Stimulated activated CD8-positive, alpha-beta memory T cell treated with anti-CD3 and anti-CD28 coated beads, Interleukin-4, amount 100 ng/mL, for 1 hour (primary cell): ENCODE measurements at places on chromosomes 12 and 14.

- no peak for DNase-seq
Observed at GRCh38 chr12:106310687-106311086, 8.2 kb downstream of the TCP11L2 start.

DNA sequence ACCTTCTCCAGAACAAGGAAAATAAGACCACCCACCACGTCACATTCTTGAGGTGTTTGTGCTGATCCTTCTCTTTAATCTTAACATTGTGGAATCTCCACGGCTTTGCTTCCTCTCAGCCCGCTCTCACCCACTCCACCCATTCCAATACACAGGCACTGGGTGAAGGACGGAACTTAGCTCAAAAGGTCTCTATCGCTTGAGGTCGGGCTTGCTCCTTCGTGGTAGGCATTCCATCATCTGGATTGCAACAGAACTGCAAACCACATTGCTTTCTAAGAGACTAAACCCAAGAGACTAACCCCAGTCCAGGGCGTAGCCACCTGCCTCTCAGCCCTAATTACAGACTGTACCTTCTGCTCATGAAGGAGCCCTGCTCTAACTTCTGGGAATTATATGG, 24.0 kb upstream of the MDM2 start:
- no peak for DNase-seq

DNA sequence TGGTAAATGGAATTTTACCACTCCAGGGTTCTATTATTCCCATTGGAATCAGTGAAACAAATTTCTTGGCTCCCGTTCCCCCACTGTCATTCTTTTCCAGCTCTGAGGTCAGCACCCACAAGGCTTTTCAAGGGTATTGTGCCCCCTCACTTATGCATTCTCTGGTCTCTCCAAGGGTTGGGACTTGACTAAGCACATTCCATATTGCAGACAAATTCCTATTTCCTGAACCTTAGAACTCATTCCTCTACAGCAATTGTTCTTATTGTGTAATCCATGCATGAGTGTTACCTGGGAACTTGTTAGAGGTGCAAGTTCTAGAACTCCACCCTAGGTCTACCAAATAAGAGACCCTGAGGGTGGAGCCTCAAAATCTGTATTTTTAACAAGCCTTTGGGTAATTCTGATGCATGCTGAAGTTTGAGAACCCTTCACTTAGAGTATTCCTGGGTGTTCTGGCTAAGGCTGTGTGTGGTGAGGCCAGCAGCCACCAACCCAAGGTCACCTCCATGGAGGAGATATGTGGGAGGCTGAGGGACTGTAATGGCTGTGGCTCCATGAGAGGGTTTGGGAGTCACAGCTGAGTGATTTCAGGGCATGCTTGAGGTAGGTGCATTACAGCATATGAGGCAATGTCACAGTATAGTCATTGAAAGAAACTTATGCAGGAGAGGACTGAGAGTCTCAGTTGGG, 150.9 kb downstream of the TTC6 start:
- no peak for DNase-seq

- DNase-seq: no peak
Observed at GRCh38 chr14:71595441-71595840, 336.8 kb upstream of the RGS6 start.

DNA sequence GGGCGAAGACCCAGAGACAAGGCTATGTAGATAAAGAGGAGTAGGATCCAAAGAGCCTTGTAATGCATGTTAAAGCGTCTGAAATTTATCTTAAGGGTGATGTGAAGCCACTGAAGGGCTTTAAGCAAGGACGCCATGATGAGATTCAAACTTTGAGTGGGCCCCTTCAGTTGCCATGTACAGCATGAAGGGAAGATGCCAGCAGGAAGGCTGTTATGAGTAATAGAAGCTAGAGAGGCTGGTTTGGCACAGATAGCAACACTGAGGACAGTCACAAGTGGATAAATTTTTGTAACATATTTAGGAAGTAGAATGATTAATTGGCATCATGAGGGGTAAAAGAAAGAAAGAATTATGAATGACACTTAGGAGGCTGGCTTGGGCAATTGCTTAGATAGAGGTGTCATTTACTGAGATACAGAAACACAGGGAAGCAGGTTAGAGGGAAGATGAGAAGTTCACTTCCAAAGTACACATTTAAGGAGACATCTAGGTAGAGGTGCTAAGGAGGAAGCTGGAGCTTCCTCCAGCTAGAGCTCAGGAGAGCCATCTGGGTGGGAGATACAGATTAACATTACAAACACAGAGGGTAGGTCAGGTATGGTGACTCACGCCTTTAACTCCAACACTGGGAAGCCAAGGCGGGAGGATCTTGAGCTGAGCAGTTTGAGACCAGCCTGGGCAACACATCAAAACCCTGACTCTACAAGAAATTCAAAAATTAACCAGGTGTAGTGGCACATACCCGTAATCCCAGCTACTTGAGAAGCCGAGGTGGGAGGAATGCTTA, 13.7 kb downstream of the ATG2B start:
- DNase-seq: no peak

DNA sequence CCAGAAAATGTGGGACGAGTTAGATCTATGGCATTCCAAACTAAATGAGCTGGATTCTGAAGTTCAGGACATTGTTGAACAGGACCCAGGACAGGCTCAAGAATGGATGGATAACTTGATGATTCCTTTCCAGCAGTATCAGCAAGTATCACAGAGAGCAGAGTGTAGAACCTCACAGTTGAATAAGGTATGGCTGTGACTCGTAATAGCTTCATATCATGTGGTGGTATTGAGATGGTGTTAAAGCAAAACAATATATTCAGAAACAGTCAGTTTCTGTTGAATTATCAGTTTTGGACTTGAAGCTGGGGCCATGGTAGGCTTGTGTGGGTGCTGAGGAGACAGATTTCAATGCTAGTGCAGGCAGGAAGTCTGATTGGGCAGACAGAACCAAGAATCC, 213.7 kb downstream of the ESR2 start:
- no peak for DNase-seq

DNA sequence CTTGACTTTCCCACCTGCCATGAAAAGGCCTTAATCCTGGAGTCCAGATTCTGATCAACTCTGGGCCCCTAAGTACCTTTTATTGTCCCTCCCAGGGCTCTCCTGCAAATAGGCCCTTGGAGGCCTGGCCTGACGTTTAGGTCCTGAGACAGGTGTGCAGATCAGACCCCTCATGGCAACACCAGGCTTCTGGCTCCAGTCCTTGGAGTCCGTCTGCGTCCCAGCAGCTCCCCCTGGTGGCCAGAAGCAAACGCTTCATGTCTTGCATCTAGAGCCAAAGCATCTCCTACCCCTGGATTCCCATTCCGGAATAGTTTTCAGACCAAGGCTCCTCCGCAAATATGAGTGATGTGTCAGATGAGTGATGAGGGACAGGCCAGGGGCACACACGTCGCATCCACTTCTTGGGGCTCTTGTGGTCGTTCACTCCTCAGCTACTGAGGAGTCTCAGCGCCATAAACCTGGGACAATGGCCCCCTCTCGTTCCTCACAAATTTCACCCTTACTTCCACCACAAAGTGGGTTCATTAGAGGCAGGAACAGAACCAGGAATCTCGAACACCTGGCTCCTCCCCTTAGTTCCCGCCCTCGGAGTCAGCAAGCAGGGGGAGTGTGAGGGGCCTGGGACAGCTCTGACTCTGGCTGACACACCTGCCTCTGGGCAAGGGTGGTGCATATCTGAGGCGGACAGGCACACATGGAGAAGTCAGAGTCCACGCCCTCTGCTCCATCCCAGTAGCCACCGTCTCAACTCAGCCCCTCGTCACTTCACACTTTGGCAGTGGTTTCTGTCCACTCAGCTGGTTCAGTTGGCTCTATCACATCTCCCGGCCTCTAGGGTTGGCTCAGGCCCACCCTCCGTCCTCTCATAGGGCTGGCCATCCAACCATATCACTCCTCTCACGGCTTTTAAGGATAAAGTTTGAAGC, 77.9 kb upstream of the PWP1 start:
- DNase-seq: peak; percentile 56

DNA sequence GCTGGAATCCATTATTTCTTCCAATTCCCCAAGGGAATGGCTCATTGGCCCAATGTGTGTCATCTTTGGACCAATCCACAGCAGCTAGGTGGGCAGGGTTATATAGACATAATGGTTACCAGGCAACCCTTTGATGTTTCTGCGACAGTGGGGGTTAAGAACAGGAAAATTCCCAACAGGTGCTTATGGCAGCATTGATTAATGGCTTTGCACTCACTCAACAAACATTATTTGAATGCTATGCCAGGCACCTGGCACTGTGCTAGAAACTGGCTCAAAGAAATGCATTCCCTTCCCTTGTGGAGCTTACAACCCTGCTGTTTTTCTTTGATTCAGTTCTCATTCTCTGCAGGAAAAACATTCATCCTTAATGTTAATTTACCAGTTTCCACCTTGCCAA, 1221.0 kb downstream of the AACS start:
- no peak for DNase-seq

DNA sequence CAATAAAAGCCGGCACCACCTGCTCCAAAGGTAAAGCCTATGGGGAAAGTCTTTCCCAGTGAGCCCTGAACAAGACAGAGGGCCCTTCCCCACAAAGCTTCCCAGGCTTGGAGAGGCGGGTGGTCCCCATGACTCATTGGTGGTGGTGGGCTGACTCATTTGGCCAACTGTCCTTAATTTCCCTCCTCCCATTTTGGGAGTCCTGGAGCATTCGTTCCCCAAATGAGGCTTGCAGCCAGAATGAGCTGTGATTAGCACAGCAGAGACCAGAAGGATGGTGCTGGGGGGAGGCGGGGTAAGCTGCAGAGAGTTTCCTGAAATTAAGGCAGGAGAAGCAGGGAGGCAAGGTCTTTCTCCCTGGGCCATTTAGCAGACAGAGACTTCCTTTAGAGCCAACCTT, 241.7 kb downstream of the DPF3 start:
- DNase-seq: no peak
